Dermis microvascular lymphatic vessel endothelial cell (primary cell): ENCODE measurements at places on chromosomes 1 and 21. TPM values are rescaled to one million over a fixed set of nuclear protein-coding genes. Genes with fewer than 3 reads are reported as not detected.

CHIA gene
- not detected in 2 replicates for total RNA-seq

KLHL20 gene
- total RNA-seq, result 27.7 and 34.5 TPM in 2 replicates

S100A9 gene
- total RNA-seq, result 0.25 and 0.90 TPM in 2 replicates

CD1D gene
- 0.13 TPM in 1 of 2 replicates, not detected in the other for total RNA-seq

NHLH1 gene
- total RNA-seq, result under 0.01 TPM in 1 of 2 replicates, not detected in the other

CFHR1 gene
- not detected in 2 replicates for total RNA-seq

TSPAN2 gene
- total RNA-seq, result 1.3 and 5.9 TPM in 2 replicates

ORC1 gene
- 3.5 and 6.5 TPM in 2 replicates for total RNA-seq

PROK1 gene
- not detected in 2 replicates for total RNA-seq

INKA2 gene
- 5.3 and 6.6 TPM in 2 replicates for total RNA-seq

COL8A2 gene
- total RNA-seq, result 1.0 and 2.3 TPM in 2 replicates

PTCH2 gene
- under 0.01 TPM in 2 replicates for total RNA-seq

FCRL2 gene
- total RNA-seq, result not detected in 2 replicates

LCE1B gene
- total RNA-seq, result not detected in 2 replicates

OR10Z1 gene
- total RNA-seq, result not detected in 2 replicates

C1QA gene
- not detected in 2 replicates for total RNA-seq

MCOLN3 gene
- not detected in 2 replicates for total RNA-seq

GUCA2A gene
- not detected in 2 replicates for total RNA-seq

PDZK1 gene
- total RNA-seq, result 0.13 TPM in 1 of 2 replicates, not detected in the other

HRNR gene
- not detected in 2 replicates for total RNA-seq

MIXL1 gene
- total RNA-seq, result 0.13 TPM in 2 replicates

HSD17B7 gene
- total RNA-seq, result 18.2 and 35.4 TPM in 2 replicates

GLIS1 gene
- under 0.01 TPM in 1 of 2 replicates, not detected in the other for total RNA-seq

CD101 gene
- total RNA-seq, result 0.39 and 0.51 TPM in 2 replicates

PIGP gene
- total RNA-seq, result 2.6 and 3.9 TPM in 2 replicates

FCER1G gene
- 0.13 and 0.26 TPM in 2 replicates for total RNA-seq

TRIM62 gene
- 1.7 and 3.2 TPM in 2 replicates for total RNA-seq

SPATA21 gene
- not detected in 2 replicates for total RNA-seq

STPG1 gene
- total RNA-seq, result 1.5 and 2.4 TPM in 2 replicates

CNKSR1 gene
- total RNA-seq, result not detected in 2 replicates

SLC9C2 gene
- total RNA-seq, result not detected in 2 replicates

GRIK1 gene
- total RNA-seq, result 0.39 and 6.7 TPM in 2 replicates

SPRR2A gene
- total RNA-seq, result not detected in 2 replicates

APCS gene
- not detected in 2 replicates for total RNA-seq

EXTL2 gene
- total RNA-seq, result 11.2 and 13.9 TPM in 2 replicates
